ENCODE measurements at places on chromosomes 16 and 17.

- DNase-seq: no peak
Observed at GRCh38 chr17:41301916-41302901, at the start of gene KRTAP29-1. Gene KRTAP29-1, minus strand, starts transcription at chr17:41302851. Its CDS starts 0 bp downstream, at chr17:41302851.

DNA sequence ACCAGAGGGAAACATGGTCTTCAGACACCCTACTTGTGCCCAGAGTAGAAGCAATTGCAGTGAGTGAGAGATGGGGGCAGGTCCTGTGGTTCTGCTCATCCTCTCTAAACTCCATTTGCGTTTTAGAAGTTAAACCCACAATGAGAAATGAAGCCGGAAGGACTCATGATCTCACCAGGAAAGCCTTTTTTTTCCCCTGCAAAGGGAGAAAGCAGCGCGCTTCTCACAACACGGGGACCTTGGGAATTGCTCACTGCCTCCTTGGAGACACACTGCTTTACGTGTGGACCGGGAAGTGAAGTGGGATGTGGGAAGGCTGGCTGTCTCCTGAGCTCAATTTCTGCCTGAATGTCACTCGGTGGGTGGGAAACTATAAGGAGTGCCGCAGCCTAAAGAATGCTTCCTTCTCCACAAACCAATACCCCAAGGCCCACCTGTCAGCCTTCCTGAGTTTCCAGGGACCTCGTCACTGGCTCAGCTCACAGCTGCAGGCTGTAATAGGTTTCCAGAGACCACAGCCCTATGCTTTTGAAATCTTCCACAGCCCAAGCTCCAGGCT lies 365.4 kb downstream of the XYLT1 start:
- no peak for DNase-seq

DNA sequence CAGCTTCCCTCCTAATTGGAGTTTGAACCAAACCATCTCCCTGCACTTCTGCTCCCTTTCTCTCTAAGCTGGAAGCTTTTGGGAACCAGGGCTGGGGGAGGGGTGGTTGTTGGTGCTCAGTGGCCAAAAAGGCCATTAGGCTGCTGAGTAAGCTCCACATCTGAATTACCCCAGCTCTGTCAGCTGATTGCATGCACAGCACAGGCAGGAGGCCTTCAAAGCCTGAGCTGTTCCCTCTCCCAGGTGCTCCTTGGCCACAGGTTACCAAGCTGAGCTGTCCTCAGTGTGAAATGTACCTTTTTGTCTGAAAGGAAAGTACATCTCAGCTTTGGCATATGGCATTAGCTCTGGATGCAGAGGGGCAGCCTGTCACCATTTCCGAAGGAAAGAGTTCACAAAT lies 6.2 kb upstream of the TBKBP1 start:
- DNase-seq: no peak

DNA sequence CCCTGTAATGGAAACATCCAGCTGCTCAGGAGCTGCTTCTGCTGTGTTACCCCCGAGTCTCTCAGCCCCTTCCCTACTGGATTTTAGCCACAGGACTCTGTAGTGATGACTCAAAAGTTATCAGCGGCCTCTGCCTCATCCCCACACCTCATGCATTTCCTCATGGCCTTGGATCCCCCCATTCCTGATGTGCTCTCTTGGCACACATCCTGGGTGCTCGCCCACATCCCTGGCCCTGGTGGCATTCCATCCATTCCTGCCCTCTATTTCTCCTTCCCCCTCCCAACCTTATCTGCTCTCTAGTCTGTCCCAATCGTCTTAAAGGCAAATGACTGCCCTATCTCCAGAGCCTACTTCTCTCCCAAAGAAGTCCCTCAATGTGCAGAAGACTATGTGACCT lies 24.6 kb downstream of the MARF1 start:
- DNase-seq: no peak

- no peak for DNase-seq
Observed at GRCh38 chr16:12067714-12068401, 91.3 kb downstream of the SNX29 start.

- DNase-seq: no peak
Observed at GRCh38 chr17:44389281-44389680, at the start of gene ITGA2B. Gene ITGA2B, minus strand, starts transcription at chr17:44389649. Its CDS starts 176 bp downstream, at chr17:44389473.

All from kidney epithelial cell (primary cell).